ENCODE measurements at places on chromosomes 12 and 14.

GRCh38 chr12:114799574-114800487 is 115.9 kb upstream of the TBX3 start:
- DNase-seq = peak; percentile 39

DNA sequence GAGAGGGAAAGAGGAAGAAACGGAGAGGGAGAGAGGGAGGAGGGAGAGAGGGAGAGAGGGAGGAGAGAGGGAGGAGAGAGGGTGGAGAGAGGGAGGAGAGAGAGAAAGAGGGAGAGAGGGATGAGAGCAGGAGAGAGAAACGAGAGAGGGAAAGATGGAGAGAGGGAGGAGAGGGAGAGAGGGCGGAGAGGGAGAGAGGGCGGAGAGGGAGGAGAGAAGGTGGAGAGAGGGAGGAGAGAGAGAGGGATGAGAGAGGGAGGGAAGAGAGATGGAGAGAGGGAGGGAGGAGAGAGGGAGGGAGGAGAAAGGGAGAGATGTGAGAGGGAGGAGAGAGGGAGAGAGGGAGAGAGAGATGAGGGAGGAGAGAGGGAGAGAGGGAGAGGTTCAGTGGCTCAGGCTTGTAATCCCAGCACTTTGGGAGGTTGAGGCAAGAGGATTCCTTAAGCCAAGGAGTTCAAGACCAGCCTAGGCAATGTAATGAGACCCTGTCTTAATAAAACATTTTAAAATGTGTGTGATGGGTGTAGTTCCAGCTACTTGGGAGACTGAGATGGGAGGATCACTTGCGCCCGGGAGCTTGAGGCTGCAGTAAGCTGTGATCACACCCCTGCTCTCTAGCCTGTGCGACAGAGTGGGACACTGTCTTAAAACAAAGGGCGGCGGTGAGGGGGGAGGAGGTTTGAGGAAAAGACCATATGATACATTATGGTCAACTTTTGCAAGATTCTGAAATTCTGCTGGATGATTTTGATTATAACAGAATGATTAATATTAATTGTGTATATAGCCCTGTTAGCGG is 21.3 kb upstream of the SNRPF start:
- no peak for DNase-seq

- DNase-seq = peak; percentile 58
Measured at GRCh38 chr14:38290601-38291188, 34.8 kb upstream of the CLEC14A start.

- DNase-seq = no peak
Measured at GRCh38 chr14:80669426-80669825, 272.1 kb downstream of the CEP128 start.

DNA sequence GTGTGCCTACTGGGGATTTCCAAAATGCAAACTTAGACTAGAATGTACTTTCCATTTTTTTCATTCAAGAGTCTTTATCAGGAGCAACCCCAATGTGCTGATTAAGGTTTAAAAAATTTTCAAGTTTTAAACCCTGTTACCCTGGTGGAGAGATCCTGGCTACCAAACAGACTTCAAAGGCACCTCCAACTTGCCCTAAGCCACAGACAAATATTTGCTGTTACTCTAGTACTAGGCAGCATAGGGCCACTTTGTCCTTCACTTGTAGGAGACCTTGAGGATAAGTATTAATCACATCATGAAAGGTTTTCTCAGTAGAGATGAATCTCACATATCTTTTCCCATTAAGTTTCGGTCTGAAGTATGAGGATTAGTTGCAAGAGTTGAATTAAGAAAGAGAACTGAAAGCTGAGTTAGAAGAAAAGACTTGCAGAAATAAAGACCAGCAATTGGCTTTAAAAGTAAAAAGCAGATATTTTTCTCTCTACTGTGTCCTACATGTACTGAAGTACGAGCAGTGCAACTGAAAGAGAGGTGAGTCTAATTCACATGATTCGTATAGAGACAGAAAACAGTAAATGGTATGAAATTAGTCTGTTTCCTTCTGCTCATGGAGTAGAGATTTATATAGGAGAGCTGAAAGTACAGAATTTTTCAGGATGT is 28.3 kb downstream of the NTN4 start:
- no peak for DNase-seq

DNA sequence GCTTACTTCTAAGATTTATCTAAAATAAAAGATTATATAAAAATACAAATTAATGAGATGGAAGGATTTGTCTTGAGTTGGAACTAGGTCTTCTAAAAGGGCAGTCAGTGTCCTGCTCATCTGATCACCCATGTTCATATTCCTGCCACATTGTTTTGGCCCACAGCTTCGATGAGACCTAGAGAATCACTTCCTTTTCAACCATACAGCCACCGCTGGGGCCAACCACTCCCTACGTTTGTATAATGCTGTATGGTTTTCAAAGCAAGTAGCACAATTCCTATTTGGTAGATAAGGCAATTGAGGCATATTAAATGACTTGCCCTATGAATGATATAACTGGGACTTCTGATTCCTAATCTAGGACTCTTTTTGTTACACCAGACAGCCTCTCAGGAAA is 249.4 kb downstream of the ZFP36L1 start:
- DNase-seq = no peak

DNA sequence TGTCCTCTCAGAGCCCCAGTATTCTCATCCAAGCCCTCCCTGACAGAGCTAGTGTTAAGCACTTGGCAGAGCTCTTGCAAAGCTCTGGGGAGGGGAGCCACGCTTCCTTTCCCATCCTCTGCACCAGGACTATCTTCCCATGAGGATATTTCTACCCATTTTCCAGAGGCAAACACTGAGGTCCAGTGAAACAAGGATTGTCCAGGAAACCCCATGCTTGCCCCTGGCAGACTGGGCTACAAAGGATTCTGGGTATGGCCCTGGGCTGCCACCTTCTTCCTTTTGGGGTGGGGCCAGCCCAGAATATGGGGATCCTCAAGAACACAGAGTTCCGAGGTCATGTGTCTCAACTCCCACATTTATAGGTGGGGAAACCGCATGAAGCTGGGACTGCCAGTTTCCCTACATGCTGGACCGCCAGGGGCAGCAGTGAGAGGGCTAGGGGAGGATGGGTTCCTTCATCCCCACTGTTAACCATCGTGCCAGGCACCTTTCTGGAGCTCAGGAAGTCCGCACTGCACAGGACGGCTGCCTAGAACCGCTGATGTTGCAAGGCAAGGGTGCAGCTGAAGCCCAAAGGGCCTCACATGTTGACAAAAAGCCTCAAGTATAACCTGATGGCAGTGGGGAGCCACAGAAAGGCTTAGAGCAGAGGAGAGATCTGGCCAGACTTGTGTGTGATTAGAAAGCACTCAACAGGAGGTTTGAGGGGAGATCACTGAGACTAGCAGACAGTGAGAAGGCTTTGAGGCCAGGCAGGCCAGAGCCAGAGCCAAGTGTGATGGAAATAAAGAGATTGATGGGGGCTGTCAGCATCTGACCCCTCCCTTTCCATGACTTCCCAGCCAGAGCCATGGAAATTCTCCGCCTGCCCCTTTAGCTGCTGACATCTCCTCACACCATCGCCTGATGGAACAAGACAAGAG is 5.5 kb upstream of the CCDC85C start:
- no peak for DNase-seq

GRCh38 chr14:53062856-53063255 is 90.3 kb downstream of the DDHD1 start:
- no peak for DNase-seq

- DNase-seq = no peak
Measured at GRCh38 chr12:61765926-61766325, 494.3 kb upstream of the USP15 start.

DNA sequence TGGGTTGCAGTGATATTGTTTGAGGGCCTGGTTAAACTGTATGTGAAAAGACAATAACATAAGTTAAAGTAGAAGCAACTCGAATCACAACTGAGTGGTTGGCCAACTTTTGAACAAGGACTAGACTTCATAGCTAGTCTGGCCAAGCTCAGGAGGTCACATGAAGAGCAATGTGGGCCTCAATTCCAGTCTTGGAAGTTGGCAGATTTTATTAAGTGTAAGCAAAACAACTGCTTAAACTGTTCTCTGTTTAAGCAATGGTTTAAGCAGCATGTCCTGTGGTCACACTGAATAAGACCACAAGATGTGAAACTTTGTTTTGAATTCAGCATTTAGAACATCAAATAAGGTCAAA is 100.4 kb downstream of the TMTC3 start:
- peak; percentile 12 for DNase-seq

DNA sequence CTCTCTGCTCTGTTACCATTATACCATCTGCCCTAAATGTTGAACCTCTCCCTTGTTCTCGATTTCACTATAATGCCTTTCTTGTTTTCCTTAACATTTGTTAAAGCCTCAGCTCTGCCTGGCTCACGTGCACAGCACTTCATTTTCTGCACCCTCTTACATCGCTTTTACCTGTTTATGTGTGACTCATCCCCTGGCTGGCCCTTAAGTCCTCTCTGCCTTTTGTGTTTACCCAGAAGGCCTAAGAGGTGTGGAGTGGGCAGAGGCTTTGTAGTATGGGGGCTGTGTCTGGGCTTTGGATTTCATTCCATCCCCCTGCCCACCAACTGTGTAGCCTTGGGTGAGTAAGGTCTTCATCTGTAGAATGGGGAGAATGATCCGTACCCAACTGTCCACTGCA is 36.5 kb downstream of the UBE3B start:
- DNase-seq = no peak

- DNase-seq = no peak
Measured at GRCh38 chr12:111408116-111408440, 2.4 kb downstream of the SH2B3 start.

DNA sequence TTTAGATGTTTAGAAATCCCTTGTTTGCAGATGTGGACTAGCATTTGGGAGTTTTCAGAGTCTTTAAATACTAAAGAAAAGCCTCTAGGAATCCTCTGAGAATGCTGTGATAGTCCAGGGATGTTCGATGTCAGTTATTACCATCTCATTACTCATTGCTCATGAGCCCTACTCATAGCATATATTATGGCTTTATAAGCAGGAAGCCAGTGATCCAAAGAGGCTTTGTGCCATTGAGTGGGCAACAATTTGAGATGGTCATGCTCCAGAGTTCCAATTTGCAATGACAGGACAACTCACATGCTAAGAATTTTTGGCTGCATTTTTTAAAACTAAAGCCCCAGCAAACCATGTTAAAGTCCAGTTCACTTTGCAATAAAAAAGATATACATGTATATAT is 163.0 kb downstream of the OTOGL start:
- no peak for DNase-seq

DNA sequence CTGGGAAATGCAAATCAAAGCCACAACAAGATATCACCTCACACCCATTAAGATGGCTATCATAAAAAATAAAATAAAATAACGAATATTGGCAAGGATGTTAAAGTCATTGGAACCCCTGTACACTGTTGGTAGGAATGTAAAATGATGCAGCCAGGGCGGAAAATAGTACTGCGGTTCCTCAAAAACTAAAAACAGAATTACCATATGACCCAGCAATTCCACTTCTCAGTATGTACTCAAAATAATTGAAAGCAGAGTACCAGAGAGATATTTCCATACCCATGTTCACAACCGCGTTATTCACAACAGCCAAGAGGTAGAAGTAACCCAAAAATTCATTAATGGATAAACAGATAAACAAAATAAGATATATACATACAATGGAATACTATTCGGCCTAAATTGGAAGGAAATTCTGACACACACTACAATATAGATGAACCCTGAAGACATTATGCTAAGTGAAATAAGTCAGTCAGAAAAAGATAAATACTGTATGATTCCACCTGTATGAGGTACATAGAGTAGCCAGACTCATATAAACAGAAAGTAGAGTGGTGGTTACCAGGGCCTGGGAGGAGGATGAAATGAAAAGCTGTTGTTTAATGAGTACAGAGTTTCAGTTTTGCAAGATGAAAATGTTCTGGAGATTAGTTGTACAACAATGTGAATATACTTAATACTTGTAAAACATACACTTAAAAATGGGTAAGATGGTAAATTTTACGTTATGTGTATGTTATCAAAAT is 84.6 kb downstream of the TXNDC16 start:
- DNase-seq = no peak

- no peak for DNase-seq
Measured at GRCh38 chr12:6257007-6257406, 53.5 kb upstream of the PLEKHG6 start.

- peak; percentile 93 for DNase-seq
Measured at GRCh38 chr12:113149361-113150150, at the start of gene CFAP73. Gene CFAP73, plus strand, starts transcription at chr12:113149724. Its CDS starts 134 bp downstream, at chr12:113149858.

DNA sequence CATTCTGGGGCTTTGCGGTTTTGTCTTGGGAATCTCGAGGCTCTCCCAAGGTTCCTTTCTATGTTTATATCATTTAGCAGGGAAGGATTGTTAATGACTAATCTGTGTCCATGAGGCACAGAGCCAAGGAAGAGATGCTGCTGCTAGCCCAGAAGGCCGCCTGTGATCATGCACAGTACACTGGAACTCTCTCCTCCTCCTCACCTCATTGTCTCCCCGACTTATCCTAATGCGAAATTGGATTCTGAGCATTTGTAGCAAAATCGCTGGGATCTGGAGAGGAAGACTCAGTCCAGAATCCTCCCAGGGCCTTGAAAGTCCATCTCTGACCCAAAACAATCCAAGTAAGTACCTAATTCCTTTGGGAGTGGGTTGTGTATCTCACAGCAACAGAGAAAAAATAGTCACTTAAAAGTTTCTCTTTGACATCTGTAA is at the start of gene NR1H4:
Gene NR1H4 (plus strand): TSS at position 151 of the 435 bp plus-strand sequence. CDS start 19,458 bp downstream, outside the sequence.
- DNase-seq = peak; percentile 59

- no peak for DNase-seq
Measured at GRCh38 chr14:69699748-69700303, 67.1 kb upstream of the SRSF5 start.

DNA sequence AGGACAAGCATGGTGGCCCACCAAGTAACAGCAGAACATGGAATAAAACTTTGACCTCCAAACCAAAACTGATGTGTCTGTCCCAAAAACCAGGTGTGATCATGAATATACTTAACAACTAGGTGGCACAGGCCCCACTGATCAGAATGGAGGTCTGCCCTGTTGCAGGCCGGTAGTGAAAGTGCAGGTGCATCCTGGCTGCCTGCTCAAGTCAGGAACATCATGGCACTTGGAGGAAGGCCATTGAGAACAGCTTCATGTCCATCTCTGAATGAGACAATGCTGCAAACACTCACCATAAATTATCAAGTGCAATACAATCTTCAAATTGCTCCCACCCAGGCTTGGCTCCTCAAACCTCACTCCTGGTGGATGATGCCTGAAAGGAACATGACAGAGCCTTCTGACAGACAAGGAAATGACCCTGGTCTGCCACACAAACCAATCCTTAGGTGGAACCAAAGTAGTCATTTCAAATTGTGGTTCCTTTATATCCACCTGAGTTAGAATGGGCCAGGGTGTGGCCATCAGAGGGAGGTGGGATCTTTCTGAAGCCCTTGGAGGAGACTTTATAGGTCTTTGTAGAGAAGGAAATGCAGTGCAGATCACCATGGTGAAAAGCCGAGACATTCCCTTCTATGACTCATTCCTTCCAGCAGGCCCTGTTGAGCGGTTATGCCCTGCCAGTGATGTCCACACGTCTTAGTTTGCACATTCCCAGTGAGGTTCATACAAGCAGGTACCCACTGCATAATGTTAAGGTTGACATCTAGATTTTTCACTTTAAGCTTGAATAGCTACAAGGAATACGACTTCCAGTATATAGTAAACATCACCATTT is 36.0 kb downstream of the EGLN3 start:
- DNase-seq = peak; percentile 10

DNA sequence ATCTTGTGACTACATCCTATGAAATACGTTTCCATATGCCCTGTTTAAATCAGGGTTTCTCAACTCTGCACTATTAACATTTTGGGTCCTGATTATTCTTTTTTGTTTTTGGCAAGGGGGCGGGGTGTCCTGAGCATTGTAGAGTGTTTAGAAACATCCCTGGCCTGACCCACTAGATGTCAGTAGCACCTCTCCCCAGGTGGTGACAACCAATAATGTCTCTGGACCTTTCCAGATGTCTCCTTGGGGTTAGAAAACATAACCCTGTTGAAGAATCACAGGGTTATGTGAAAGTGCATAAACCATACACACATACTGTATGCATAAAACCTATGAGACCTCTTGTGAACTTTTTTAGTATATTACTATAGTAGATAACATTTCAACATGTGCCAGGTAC is 1.4 kb downstream of the ACAD10 start:
- no peak for DNase-seq
